Heart right ventricle (tissue), 16 donors: ENCODE measurements at places on chromosomes 13 and 19. TPM values are rescaled to one million over a fixed set of nuclear protein-coding genes. Genes with fewer than 3 reads are reported as not detected.
A peak's percentile ranks its signal among the peaks of the same experiment; 100 is the strongest.

DNA sequence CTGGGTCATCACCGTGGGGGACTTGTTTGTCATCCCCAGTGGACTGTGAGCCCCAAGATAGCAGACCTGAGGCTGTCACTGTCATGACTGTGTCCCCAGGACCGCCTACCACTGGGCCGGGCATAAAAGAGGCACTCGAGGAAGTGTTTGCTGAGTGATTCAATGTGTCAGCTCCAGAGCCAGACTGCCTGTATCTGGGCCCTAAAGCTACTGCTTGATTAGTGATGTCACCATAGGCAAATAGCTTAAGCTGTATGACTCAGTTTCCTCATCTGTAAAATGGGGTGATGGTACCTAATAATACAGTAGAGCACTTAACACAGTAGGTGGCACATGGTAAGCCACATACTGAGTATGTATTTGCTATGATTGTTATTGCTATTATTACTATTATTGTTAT lies 11.2 kb upstream of the CEACAM19 start:
- DNase-seq = no peak

DNA sequence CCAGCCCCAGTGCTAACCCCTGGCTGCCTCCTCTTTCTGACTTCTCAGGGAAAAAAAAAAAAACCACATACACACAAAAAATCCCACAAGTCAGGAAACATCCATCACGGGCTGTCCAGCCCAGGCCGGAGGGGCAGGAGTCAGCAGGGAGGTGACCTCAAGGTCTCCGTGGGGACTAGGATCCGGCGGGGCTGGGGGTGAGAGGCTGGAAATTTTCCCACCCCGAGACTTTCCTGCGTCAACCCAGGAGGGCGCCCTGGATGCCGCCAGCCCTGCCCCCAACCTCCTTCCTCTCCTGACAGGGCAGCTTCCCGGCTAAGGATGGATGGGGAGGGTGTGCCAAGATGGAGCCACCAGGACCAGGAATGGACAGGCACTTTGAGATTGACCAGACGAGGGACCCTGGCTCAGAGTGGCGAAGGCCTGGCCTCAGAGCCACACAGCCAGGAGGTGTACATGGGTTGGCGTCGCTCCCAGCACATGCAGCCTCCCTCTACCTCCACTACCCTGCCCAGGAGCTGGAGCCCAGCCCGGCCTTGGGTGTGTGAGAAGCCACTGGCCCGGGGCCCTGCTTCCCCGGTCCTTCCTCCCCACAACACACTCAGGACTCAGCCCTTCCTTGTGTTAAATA lies 33.3 kb downstream of the BLOC1S3 start:
- peak; percentile 67 for DNase-seq

DNA sequence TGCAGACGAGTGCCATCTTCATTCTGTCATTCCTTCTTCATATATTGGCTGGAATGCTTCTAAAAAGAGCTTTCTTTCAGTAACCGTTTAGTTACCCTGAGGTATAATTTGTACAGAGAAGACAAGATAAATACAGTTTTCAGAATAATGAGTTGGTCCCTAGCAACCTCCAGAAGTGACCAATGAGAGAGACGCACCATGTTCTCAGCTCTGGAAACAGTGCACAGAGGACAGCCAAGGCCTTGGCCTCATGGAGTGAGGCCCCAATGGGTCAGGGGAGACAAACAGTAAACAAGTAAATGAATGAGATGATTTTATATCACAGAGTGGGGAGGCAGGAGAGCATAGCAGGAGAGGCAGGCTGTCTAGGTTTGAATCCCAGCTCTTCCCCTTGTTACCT lies 90.7 kb downstream of the DPF1 start:
- DNase-seq = no peak

DNA sequence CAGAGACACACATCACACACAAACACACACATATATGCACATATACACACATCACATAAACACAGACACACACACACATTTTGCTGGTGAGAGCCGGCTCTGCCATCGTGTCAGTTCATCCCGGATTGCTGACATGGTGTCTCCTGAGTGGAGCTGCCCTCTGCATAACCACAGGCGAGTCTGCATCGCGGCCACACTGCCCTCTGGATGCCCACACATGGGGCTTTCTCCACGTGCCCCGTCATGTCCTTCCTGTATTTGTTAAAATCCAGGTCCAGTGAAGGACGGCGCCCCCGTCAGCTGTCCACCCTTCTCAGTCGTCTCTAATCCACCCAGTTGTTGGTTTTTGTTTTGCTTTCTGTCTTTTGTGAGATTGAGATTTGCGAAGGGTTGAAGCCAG lies 52.6 kb upstream of the F7 start:
- DNase-seq = peak; percentile 16

- no peak for DNase-seq
Measured at GRCh38 chr13:112938680-112939079, 30.3 kb upstream of the MCF2L start.

- no peak for DNase-seq
Measured at GRCh38 chr19:18781885-18782527, 9.1 kb downstream of the COMP start.

- no peak for DNase-seq
Measured at GRCh38 chr13:111474136-111475002, 153.9 kb downstream of the TEX29 start.

The GRK1 gene
- 0.12 TPM for total RNA-seq

The PRODH2 gene
- total RNA-seq = not detected
